ENCODE measurements at places on chromosomes 2 and 18. TPM values are rescaled to one million over a fixed set of nuclear protein-coding genes. Genes with fewer than 3 reads are reported as not detected.

GRCh38 chr2:210199186-210199765 is 26.0 kb downstream of the ACADL start:
- DNase-seq = no peak

GRCh38 chr18:42141439-42141838 is 186.4 kb downstream of the PIK3C3 start:
- no peak for DNase-seq

GRCh38 chr18:35620765-35621164 is 39.2 kb downstream of the GALNT1 start:
- no peak for DNase-seq

DNA sequence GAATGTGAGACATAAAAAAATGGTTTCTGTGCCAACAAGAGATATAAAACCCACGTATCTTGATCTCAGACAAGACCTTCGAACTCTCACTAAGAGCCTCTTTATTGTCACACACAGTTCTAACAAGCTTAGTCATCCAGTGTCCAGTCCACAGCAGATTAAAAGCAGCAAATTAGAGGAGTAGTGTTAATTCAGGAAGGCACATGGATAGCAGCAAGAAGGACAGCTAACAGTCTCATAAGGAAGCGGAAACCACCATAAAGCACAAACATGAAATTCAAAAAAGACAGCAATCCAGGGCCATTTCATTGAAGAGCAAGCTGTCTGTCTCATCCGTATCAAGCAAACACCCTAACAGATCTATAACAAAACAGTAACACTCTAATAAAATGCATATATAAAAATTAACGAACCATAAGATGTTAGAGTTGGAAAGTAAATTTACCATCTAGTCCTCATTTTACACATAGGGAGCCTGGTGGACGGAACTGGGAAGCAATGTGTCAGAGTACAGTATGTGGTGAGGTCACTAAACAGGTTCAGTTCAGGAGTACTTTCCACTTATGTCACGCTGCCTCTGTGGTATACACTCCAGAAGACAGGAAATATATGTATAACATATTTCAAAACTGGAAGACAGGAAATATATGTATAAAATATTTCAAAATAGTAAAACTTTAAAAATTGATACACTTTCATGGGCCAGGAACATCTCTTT is 18.3 kb downstream of the AAK1 start:
- DNase-seq = no peak

DNA sequence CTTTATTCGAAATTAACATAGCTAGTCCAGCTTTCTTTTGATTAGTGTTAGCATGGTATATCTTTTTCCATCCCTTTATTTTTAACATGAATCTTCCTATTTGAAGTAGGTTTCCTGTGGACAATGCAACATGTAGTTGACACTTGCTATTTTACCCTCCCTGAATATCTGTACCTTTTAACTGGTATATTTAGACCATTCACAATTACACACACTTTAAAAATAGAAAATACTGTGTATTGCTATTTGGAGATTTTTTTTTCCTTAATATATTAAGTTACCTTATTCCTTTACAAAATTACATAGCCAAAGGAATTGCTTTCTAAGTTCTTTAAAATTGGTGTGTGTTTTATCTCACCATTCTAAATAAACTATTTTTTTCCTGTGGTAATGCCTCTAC is 15.0 kb downstream of the RNF144A start:
- no peak for DNase-seq

DNA sequence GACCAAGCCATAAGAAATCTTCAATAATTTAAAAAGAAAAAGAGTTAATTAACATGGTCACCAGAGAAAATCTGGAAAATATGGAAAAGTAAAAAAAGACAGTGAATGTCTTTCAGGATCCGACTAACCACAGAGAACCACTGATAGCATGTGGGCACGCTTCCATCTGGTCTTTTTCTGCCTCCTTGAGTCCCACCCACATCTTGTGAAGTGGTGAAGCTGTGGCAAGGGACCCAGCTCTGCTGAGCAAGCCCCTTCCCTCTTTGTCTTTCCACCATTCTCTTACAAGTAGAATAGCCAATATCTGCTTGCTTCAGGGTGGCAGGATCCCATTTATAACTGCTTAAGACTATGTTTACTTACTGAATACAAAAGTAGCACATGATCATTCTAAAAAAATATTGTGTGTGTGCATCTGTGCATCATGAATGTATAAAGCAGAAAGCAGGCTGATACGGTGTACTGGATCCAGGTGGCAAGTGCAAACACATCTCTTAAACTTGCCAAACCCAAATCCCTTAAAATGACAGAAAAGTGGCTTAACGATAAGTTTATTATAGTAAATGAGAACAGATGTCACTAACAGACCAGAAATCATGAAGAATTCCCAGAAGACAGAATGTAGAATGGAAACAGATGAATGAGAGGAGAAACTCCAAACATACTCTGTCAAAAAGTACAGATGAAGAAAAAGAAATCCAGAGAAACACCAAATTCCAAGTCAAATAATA is 52.3 kb downstream of the FOXI3 start:
- DNase-seq = no peak

DNA sequence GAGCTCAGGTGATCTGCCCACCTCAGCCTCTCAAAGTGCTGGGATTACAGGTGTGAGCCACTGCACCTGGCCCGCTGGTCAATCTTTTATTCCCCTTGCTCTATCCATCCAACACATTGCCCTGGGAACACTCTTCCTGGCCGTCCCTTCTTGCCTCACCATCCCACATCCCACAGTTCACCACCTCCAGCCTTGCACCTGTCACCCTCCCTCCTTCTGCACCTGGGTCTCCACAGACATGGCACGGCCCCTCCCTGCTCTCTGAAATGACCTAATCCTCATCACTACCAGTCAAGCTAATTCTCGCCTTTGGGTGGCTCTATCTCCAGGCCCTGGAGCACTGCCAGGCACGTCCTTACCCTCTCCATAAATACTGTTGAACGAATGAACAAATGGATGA is 116.9 kb upstream of the TEX51 start:
- DNase-seq = no peak

DNA sequence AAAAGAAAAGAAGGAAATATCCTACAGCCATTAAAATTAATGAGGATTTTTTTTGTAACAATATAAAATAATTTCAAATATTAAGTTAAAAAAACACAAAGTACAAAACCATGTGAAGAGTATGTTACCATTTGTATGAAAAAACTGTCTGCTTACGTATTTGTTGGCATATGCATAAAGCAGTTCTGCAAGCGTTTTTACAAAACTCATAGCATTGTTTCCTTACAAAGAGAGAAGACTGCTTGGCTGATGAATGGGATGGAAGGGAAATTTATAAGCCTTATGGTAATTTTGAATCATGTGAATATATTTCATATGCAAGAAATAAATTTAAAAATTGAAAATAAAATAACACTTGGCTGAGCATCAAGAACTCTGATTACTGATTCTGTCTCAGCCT is 63.1 kb downstream of the METTL4 start:
- DNase-seq = no peak

GRCh38 chr2:28438532-28439063 is 45.9 kb downstream of the FOSL2 start:
- no peak for DNase-seq

DNA sequence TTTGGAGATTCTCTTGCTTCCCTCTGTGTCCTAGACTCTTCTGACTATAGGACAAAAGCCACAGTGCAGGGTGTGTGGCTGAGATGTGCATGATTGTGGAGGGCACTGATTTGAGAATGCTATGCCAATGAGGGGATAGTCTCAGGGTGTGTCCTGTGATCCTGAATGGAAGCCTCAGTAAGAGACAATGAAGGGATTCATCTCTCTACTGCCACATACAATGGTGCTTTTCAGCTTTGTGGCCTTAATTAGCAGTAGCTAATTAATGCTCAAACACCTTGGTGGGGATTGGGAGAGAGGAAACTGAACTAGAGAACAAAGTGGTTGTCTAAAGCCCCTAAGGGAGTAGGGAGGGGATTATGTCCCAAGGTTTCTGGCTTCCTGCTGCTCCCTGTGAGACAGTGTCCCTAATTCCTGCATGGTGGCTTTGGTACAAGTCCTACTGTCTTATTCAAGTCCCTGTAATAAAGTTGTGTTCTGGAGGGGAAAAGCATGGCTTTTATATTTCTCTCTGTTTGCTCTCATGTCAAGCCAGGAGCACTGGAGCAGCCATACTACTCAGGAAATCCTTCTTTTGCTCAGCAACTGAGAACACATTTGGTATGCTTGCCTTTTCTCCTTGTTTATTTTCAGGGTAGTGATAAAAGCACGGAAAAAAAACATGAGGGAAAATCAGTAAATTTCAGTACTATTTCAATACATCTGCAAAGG is 415.2 kb upstream of the TCF4 start:
- no peak for DNase-seq

NRP2 gene
- 90.2 TPM for total RNA-seq

MAL gene
- 19.1 TPM for total RNA-seq

ANO7 gene
- 1.9 TPM for total RNA-seq
